ENCODE measurements at places on chromosomes 5 and 9.

GRCh38 chr9:33129886-33130881 lies 37.0 kb downstream of the B4GALT1 start:
- no peak for DNase-seq

DNA sequence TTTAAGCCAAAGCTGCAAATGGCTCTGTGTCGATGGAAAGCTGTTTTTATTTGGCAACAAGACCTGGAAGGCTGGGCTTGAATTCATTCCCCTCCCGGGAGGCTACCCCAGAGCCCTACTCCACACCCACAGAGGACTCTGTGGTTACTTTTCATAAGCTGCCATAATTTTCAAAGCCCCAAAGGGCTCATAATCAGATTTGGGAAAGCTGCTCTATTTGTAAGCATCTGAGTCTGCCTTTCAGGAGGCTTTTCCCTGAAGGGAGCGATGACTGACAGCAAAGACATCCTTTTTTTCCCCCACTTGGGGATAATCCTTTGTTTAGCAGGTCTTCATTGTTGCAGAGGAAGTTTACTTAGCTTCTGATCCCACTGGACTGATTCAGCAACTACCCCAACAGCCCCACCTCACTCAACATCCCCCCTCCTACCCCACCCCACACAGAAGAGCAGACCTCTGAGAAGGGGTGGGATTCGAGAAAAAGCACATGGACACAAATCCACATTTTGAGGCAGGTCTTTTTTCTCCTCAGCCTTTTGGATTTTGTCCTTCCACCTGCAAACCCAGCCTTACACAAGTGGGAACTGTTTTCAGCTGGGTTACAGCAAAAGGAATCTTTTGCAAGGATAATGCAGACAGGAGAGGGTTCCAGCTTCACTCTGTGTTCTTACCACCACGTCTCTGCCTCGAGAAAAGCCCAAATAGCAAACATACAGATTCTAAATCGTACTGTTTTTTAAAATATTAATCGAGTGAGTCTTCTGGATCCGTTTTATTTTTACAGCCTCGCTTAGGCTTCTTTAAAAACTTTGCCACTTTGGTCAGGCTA lies 244.4 kb upstream of the TUT7 start:
- DNase-seq: no peak

DNA sequence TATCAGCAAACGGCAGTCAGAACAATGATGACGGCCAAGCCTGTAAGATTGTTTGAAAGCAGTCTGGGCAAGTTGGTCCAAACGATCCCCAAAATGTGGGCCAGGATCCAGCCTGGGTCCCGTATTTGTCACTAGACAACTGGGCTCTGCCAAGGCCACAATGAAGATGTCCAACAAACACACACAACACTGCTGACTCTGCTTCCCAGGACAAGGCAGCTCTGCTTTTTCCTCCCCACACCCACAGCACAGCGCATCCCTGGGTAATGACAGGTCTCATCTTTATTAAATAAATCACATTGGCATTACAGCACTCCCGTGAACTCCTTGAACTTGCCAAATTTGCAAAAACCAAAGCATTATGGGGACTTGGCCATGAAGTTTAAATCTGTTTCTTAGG lies 424.1 kb upstream of the ACTBL2 start:
- no peak for DNase-seq

DNA sequence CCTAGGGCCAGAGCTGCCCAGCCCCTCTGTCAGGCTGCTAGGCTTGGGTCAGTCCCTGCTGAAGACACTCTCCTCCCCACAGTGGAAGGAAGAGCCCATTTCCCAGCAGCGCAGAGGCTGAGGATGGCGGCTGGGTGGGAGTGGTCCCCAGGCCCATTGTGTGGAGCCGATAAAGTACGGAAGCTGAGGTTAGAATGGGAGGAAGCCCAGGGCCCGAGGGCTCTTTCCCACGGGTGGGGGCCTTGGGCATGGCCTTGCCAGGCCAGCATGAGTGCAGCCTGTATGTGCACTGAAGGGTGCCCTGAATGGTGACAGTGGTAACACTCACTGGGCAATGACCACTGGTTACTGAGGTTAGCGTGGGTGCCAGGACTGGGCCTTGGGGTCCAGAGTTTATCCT lies 125.9 kb downstream of the RGS3 start:
- DNase-seq: peak; percentile 60

DNA sequence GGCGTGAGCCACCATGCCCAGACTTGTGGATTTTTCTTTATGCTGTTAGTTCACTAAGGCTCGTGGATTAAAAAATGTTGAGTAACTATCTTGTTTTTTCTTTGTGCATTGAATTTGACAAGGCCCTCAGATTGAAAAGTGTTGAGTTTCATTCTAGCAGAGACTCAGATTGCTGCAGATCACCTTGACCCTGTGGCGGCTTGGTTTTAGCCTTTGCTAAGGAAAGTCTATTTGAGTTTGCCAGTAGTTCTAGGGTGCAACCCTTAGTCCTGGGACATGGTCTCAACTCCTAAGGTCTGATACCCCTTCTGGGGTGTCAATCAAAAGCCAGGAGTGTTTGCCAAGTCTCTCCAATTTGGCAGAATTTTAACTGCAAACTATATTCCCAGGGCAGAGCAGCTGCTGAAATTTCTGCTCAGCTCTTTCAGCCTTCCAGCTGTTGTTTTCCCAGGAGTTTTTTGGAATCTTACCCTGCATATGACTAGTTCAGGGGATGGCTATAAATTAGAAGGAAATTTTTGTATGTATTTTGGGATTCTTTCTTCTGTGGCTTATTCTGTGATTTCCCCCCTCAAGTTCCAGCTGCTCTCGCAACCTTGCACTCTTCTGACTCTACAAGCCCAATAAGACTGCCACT lies 84.3 kb upstream of the HAND1 start:
- DNase-seq: no peak

DNA sequence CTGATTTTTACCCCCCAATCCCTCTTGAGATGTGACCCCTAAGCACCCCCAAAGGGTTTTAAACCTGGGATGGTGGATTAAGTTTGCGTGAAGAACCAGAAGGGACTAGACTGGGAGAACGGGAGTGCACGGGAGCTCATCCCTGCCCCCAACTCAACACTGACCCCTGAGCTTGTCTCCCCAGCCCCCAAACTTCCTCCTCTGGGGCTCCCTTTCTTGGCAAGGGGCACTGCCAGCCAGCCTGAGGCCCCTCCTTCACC lies 5.0 kb upstream of the SET start:
- DNase-seq: no peak

- DNase-seq: no peak
These were observed 120.2 kb downstream of the PDE4D start for GRCh38 chr5:59773294-59773693.

GRCh38 chr5:124124711-124125229 lies 612.8 kb downstream of the CSNK1G3 start:
- DNase-seq: no peak

- no peak for DNase-seq
These were observed 56.9 kb upstream of the SHB start for GRCh38 chr9:38125889-38126288.

DNA sequence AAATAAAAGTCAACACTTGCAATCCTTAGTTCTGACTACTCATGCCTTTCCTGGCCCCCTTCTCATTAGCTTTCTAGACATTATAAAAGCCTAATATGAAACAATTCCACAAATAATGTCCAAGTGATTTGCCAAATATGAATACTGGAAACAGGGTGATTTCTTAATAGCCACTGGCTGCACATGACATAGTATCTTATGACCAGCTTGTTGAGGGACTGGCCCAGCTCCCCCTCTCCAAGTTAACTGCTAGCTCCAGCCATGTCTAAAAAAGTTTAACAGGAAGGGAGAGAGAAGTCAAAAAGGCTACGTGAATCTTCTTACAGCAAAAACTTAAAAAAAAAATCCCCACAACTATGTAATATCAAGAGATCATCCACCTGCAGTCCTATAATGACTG lies 1.5 kb downstream of the CERT1 start:
- DNase-seq: no peak

- no peak for DNase-seq
These were observed 1116.2 kb upstream of the EDIL3 start for GRCh38 chr5:85500869-85501268.

DNA sequence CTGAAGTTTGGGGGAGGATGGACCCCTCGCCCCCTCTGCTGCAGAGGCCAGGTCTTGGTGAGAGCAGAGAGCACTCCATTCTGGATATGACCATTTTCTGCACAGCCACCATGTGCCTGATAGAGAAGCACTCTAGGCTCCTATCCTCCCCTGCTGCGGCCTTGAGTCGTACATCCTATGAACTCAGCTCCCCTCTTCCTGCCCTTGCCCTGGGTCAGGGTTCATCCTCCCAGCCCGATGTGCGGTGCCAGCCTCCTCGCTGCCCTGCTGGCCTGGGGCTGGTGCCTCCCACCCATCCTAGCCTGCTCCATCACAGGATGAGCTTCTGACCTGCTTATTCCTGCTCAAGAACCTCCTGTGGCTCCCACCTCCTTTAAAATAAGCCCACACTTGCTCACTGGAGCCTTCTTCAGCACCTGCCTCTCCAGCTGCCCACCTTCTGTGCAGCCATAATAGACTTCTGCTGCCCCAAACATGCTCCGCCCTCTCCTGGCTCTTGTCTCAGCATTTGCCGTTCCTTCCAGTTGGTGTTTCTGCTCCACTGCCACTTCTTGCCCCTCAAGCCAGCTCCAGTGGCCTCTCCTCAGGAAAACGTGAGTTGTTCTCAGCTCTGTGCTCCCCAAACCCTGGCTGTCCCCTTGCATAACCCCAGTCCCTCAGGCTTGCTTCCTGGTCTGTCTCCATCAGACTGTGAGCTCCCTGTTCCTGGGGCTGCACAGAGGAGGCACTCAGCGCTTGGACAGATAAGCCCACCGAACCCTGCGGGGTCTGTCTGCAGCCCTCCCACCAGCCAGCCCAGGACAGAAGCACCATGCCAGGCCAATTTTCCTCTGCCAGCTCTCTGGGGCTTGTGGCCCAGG lies 22.3 kb upstream of the TTLL11 start:
- DNase-seq: no peak

DNA sequence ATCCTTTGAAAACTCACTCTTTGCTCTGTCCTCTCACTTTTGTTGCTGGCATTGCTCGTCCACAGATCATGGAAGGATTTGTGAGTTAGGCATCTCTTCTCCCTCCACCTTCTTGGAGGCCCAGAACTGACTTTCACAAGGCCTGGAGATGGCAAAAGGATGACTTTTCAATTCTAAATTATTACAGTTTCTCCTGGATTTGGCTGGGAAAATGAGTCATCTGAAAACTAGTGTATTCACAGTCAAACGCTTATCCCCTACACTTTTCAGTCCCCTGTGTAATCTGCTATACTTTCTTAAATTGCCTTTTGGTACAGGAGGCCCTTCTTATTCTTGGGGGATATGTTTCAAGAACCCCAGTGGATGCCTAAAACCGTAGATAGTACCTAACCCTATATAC lies 35.6 kb downstream of the ADRA1B start:
- no peak for DNase-seq

- DNase-seq: no peak
These were observed 106.5 kb upstream of the LARP1 start for GRCh38 chr5:154648706-154649105.
